ENCODE measurements at places on chromosomes 11 and 22.

DNA sequence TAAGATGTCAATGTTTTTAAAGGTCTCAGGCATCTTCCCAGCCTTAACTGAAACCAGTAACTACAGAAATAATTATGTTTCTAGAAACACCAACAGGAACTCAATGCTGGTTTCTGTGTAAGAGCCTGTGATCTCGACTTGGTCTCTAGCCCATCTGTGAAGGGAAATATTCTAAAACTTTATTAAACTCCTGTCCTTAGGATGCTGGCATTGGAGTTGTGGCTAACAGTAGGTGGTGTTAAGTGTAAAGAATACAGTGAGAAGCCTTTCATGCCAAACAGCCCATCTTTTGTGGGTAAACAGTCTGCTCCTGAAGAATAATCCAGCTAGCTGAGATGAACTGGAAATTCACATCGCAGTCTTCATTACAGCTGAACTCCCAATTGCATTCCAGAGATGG, 133.2 kb downstream of the ADAMTS15 start:
- no peak for DNase-seq

GRCh38 chr11:62390722-62391121, 28.1 kb upstream of the SCGB1A1 start:
- DNase-seq, result no peak

GRCh38 chr22:19955241-19956128, 13.9 kb upstream of the TXNRD2 start:
- DNase-seq, result no peak

DNA sequence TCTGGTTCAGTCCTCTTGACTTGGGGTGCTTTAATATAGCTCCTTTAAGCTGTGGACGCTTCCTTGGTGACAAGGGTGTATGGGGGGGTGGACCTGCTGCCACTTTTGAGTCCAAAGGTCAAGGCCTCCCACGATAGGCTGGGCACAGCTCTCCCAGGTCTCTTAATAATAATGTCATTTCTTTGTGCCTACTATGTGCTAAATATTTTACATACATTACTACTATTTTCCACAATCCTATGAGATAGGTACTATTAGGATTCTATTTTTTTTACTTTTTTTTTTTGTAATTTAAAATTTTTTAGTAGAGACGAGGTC, 304 bp upstream of the UCP3 start:
- DNase-seq, result no peak

All from AG20443 (cell line).